Fibroblast of villous mesenchyme (primary cell): ENCODE measurements at places on chromosomes 1 and 21. TPM values are rescaled to one million over a fixed set of nuclear protein-coding genes. Genes with fewer than 3 reads are reported as not detected.
A peak's percentile ranks its signal among the peaks of the same experiment; 100 is the strongest.

DNA sequence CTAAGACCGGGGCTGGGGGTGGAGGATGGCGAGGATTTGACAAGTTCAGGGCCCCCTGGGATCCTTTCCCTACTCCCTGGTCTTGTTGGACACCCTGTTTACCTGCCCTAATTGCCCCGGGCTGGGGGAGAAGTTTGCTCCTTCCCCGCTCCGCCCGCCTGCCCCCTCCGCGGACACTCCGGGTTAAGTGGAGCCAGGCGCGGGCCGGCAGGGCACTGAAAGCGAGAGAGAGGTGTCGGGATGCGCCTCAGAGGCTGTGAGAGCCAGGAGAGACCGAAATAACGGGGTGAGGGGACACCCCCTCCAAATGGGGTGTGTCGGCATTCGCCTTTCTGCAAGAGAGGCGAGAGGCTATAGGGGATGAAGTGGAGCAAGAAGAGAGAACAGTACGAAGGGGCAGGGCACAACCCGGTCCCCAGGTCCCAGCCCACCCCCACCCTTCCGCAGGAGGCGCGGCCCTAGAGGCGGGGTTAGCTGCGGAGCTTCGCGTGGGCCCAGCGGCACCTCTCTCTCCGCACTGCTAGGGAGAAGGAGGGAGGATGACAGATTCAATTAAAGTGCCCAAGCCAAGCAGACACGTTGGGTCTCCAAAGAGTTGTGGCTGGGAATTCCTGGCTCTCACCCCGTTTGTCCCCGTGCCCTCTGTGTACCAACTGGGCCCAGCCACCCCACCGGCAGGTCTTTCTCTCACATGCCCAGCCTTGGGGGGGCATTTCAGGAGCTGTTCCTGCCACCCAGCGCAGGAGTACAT lies 3.8 kb downstream of the EFNA3 start:
- no peak for DNase-seq

DNA sequence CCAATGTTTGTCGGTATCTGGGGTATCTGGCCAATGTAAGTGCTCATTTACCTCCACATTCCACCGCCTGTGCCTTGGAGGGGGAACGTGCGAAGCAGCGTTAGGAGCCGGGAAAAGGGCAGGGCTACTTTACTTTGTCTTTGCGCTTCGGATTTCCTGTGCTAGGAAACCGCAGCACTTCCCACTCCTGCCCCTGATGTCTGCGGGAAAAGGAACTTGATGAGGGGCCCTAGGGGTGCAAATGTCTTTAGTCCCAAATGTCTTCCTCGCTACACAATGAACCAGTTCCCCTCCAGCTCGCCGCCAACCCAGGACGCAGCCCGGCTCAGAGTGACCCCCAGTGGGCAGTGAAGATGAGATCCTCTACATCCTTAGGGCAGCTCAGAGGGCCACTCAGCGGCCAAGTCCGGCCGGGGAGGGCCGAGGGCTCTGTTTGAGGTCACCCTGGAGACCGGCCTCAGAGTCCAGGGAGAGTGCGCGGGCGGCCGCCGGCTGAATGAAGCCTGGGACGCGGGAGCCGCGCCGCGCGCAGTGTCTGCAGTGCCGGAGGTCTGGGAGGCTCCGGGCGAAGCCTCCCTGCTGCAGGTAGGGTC lies at the start of gene DYNLT5:
DYNLT5 (plus strand) TSS at position 460 of the 593 bp plus-strand sequence. CDS start 2,200 bp downstream, outside the sequence.
- peak; percentile 60 for DNase-seq

- DNase-seq, result no peak
These were observed 56.4 kb downstream of the SLC45A1 start for GRCh38 chr1:8374356-8374755.

DNA sequence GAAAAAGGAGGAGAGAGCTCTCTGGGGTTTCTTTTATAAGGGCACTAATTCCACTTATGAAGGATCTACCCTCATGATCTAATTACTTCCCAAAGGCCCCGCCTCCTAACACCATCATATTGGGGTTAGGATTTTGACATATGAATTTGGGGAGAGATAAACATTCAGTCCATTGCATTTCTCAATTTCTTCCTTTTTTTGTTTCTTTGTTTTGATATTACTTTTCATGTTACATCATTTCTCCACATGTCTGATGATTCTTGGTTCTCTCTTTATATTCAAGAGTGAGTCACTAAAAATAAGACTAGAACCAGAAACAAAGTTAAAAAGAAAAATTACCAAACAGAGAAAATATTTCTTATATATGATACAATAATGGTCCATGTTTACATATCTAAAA lies 63.2 kb upstream of the DUSP10 start:
- peak; percentile 16 for DNase-seq

Gene SDHC
- 20.3 and 25.8 TPM in 2 replicates for total RNA-seq
